LNCaP clone FGC (cell line): ENCODE measurements at places on chromosomes 12 and 14.

GRCh38 chr12:131713349-131713748, 2.5 kb downstream of the SFSWAP start:
- DNase-seq, result no peak

GRCh38 chr12:13000925-13001774, 1.1 kb upstream of the HEBP1 start:
- no peak for DNase-seq

- DNase-seq, result no peak
Observed at GRCh38 chr12:47878293-47878917, 26.4 kb downstream of the VDR start.

GRCh38 chr12:6198051-6198450, 2.1 kb upstream of the CD9 start:
- no peak for DNase-seq

- DNase-seq, result no peak
Observed at GRCh38 chr14:88933191-88933590, 108.7 kb downstream of the TTC8 start.

DNA sequence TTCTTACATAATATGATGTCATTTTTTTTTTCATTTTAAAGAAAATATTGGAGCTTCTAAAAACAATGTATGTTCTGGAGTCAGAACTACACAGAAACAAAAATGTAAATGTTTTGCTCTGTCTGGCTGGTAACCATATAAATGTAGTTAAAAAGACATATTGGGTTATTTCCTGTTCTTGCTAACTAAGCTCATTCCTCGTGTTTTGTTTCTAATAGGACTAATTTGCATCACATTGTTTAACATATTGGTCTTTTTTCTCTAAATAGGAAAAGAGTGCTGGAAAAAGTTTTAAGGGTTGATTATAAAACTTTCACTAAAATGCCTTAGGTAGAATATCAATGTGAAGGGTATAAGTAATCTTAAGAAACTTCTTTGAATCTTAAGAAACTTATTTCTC, 221.3 kb downstream of the SLC6A15 start:
- no peak for DNase-seq

- no peak for DNase-seq
Observed at GRCh38 chr12:96221391-96221790, 27.2 kb downstream of the ELK3 start.

DNA sequence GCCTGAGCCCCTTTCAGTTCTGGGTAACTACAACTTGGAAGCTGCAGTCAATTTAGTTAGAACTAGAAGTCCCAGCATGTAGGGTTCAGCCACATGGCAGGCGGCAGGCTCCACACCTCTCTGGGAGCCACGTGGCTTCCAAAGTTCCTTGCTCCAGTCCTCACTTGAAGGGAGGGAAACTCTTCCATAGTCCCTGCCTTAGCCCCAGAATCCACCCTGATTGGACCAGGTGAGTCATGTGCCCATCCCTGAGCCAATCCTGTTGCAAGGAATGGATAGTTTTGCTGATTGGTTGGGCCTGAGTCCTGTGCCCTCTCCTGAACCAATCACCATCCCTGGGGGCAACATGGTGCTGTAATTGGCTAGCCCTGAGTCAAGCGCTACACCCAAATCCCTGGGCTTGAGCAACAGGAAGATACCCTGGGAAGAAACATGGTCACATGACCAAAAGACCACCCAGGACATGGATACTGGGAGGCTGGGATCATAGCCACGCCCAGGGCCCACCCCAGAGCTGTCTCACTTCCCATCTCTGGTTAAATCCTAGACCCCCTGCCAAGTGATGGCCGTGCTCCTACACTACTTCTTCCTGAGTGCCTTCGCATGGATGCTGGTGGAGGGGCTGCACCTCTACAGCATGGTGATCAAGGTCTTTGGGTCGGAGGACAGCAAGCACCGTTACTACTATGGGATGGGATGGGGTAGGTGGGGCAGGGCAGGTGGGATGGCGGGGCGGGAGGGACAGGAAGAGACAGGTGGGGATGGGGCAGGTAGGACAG, 154.7 kb downstream of the ADGRD1 start:
- no peak for DNase-seq

GRCh38 chr12:124416516-124417395, 121.9 kb downstream of the RFLNA start:
- no peak for DNase-seq

- DNase-seq, result no peak
Observed at GRCh38 chr14:22780105-22780679, 13.7 kb downstream of the OXA1L start.

- no peak for DNase-seq
Observed at GRCh38 chr12:131736446-131737149, 25.7 kb downstream of the SFSWAP start.

DNA sequence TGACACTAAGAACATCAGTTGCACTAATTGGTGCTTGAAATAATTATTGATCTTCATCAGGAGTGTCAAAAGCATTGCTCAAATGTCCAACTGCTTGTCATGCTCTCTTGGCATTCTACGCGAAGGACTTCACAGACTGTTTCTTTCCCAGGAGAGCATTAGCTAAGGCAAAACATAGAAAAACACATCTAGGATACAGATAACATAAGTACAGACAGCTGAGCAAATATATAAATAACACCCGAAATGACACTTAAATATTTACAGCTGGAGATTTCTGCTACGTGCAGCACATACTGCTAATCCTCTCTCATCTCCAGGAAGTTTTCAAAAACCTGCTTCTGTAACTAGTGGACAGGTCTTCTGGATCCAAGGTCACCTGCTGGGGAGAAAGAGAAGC, 120.0 kb upstream of the PRMT8 start:
- DNase-seq, result peak; percentile 78

GRCh38 chr14:99081880-99082279, 190.1 kb downstream of the BCL11B start:
- no peak for DNase-seq

GRCh38 chr12:51335931-51336330, 10.5 kb downstream of the CELA1 start:
- no peak for DNase-seq

DNA sequence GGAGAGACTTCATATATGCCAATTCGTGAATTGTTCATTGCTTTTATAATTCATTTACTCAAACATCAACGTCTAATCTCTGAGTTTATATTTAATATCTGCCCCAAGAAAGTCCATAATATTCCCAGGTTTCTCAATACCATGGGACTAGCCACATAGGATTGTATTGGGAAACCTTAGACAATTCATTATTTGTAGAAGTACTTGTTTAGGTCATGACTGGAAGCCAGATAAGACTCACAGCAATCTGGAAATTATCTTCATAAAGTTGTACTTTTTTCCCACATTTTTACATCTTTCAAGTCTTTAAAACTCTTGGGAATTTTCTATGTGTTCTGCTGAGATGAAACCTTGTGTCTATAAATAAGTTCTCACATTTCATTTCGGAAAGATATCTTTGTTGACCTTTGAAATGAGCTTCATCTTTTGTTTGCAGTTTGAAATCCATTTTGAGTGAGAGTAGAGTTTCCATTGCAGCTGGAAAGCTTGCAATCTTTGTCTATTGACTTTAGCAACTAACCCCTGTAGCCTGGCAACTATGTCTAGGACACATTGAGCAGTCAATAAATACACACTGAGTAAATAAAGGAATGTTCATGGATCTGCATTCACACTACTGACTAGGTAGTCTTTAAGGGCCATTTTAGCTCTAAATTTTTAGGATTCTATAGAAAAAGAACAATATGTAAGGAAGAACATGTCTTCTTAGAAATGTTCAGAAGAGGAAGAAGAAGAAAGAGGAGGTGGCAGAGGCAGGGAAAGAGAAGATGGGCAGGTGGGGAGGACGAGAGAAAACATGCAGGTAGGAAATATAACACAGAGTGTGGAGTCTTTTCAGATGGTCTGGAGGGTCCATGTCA, 154.4 kb downstream of the LRIG3 start:
- DNase-seq, result peak; percentile 84

GRCh38 chr12:52952076-52952801, 3.3 kb downstream of the KRT18 start:
- no peak for DNase-seq

- no peak for DNase-seq
Observed at GRCh38 chr12:11654338-11654737, 4.9 kb downstream of the ETV6 start.

DNA sequence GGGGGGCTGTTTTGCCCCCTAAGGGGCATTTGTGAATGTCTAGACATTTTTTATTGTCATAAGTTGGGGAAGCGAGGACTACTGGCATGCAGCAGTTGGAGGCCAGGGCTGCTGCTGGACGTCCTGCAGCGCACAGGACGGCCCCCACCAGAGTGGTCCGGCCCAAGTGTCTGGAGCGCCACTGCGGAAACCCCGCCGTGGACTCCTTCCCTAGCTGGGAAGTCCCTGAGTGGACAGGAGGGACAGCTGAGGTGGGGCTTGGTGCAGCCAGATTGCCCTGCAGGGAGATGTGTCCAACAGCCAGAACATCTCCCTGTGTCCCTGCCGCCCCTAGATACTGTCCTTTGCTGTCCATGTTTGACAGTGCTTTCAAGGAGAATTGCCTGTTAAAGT, 5.5 kb downstream of the CKB start:
- no peak for DNase-seq

DNA sequence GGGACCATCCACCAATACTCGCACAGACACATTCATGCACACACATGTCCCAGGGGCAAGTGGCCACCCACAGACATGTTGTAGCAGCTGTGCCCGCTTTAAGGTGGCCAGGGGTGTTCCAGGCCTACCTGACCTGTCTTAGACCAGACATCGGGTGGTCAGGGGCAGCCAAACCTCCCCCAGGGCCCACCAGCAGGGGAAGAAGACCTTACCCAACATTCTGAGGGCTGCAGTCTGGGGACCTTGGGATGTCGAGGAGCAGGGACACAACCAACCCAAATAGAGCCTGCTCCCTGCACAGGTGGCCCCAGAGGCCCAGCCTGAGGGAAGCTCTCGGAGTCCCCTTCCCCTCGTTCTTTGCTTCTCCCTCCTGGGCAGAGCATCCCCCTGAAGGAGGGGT, 1.7 kb upstream of the TMEM119 start:
- DNase-seq, result no peak

DNA sequence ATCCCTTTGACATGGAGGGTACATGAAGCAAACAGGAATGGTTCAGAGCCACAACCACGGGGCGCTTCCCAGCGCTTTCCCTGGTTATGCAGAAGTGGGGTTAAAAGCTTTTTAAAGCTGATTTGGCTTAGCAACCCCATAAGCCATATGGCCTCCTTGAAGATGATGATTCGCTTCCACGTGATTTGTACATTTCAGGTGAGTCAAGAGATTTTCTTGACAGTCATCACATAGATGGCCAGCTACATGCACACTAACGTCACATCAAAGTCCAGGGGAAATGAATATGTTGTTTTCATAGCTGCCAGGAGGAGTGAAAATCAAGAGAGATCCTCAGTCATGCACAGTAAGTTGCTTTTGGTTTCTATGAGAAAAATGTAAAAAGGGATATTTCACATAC, 309.7 kb downstream of the TMEM132D start:
- no peak for DNase-seq
